Stimulated activated CD4-positive, alpha-beta T cell treated with anti-CD3 and anti-CD28 coated beads, Interleukin-1b, Interleukin-23, amount 100 ng/mL, for 48 hours (primary cell): ENCODE measurements at places on chromosomes 6 and 20.

- DNase-seq = no peak
These were observed 648.7 kb upstream of the FLRT3 start for GRCh38 chr20:14986026-14986655.

GRCh38 chr20:13839421-13840092 lies 54.7 kb downstream of the NDUFAF5 start:
- DNase-seq = no peak

GRCh38 chr6:73028124-73028766 lies 197.1 kb downstream of the KHDC1L start:
- DNase-seq = no peak

GRCh38 chr20:35312318-35312717 lies 20.1 kb upstream of the FAM83C start:
- peak; percentile 40 for DNase-seq

GRCh38 chr20:60053125-60053817 lies 95.0 kb downstream of the CDH26 start:
- no peak for DNase-seq

- no peak for DNase-seq
These were observed 2.1 kb upstream of the TMX4 start for GRCh38 chr20:8021541-8022269.

DNA sequence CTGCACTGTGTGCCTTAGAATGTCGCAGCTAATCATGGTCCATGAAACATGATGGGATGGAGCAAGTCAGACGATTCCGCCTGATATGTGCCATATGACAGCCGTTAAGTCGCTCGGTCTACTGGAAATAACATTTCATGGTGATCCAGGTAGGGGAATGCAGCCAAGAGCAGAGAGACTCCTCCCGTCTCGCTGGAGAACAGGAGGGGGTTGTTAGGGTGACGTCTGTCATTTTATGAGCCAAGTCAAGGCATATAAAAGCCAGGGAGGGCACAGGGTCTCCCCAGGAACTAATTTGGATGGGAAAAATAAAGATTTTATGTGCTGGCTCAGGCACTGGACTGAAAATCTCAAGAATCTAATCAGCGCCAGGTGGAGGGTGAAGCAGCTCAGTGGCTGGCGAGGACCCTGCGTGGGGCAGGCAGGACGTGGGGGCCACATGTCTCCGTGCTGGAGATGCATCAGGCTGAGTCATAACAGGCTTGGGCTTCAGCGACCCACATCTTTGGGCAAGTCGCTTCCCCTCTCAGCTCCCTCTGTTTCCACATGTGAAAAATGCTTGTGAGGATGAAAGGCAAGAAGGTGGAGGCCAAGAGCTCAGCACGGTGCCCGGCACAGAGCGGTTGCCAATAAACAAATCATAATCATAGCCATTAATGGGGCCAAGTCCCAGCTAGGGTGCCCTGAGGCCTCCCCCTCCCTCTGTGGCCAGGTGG lies 234.6 kb downstream of the ANKRD60 start:
- no peak for DNase-seq

GRCh38 chr6:5724911-5725310 lies 281.8 kb downstream of the NRN1 start:
- DNase-seq = no peak

DNA sequence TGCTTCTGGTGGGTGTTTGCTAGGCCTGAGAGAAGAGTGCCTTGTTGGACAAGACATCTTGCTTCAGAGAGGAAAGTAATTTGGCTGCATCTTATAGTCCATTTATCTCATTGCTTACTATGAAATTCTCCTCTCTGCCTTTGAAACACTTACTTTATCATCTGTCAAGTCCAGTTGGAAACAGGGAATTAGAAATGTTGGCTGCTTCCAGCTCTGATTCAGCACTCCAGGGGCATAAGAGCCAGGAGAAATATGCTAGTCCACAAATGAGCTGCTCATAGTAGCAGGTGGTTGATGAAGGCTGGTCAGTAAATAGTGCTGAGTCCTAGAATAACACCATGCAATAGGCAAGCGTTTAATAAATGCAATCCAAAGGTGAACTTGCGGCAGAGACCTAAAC lies 227.1 kb downstream of the SLC35F1 start:
- no peak for DNase-seq
